HS-5 (cell line): ENCODE measurements at places on chromosomes 12 and 14.

- DNase-seq: no peak
Measured at GRCh38 chr12:104502217-104502616, 45.5 kb downstream of the CHST11 start.

GRCh38 chr12:115528466-115528865, 749.0 kb downstream of the MED13L start:
- DNase-seq: no peak

- no peak for DNase-seq
Measured at GRCh38 chr14:96723946-96724345, 73.2 kb upstream of the VRK1 start.

DNA sequence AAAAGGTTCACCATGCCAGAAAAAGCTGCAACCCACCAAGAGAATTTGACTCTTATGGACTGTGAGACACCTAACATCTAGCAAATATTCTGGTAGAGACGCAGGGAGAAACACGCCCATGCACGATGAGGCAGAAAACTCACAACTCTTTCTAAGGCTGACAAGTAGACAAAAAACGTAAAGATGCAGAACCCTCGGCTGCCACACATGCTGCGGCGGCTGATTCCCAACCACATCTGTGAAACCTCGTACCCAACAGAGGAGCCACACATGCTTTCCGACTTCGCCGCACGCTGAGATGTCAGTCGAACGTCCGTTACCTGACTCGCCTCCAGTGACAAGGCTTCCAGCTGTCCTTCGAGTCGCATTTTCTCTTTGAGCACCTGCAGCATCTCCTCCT, 21.8 kb downstream of the GOLGA3 start:
- DNase-seq: no peak

DNA sequence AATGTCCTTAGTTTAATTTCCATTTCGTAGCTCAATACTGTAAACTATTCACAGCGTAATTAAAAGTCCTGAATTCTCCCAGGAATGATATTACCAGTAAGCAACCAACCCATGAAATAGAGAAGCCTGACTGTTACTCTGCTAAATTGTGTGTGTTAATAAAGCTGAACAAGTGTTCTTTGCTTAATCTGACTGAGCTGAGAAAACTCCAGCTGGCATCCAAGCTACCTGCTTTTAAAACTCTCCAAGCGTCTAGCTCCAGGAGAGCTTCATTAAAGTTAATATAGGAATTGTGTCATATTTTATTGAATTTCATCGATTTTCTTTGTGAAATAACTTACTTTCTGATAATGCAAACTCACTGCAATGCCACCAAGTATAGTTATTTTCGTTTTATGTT, 524.4 kb downstream of the SLC16A7 start:
- DNase-seq: no peak

DNA sequence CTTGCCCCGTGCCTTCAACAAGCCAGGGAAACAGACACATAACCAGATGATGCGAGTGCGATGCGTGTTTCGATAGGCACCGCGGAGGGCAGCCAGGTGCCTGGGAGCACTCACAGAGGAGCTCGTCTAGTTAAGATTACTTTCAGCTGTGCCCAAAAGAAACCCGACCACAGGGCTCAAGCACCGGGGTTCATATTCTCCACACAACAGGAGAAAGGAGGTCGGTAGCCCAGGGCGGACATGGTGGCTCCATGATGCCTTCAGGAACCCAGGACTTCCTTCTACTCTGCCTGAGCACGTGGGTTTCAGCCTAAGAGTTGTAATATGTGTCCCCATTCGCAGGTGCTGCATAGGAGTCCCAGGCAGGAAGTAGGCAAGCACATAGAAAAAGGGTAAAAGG, 53.7 kb upstream of the DDX11 start:
- DNase-seq: no peak

DNA sequence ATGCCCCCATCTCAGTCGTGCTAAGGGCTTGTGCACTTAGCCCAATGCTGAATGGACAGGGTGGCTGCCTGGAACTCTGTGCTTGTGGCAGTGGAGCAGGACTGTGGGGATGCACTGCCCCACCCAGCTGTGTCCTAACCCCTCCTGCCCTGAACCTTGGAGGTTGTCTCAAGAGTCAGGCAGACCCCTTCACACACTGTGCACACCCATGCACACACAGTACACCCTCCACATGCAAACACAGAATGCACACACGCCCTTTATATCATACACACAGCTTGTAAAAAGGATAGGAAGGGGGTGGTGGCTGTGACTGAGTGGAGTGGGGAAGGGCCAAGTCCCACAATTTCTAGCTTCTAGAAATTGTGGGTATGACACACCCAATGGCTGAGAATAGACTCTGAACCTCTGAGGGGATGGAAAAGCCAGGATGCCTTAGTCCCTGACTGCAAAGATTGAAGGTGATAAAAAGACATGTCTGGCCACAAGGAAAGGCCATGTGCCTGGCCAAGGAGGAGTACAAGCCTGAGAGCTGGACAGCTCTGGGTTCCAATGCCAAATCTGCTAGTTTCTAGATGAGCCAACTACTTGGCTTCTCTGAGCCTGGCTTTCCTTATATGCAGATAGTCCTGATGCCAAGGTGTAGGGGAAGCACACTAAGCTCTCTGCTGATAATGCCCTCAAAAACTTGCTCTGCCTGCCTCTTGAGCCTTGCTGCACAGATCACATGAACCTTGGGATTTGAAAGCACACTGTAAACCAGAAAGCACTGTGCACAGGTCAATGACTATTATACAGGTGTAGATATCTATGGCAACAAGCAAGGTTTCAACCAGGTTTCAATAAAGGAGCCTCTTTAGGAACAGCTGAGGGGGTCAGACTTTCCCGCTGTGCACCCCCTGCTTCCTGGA, 8.4 kb downstream of the KRT8 start:
- DNase-seq: no peak

DNA sequence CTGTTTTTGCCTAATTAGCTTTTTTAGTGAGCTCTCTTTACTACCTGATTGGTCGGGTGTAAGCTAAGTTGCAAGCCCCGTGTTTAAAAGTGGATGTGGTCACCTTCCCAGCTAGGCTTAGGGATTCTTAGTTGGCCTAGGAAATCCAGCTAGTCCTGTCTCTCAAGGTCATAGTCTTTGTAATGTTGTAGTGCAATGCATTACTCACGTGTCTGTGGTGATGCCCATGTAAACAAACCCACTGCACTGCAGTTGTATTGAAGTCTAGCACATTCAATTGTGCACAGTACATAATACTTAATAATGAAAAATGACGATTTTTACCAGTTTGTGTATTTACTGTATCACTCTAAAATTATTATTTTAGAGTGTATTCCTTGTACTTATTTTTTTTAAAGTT, 335.5 kb downstream of the NUAK1 start:
- no peak for DNase-seq

GRCh38 chr12:96244826-96245225, 50.7 kb downstream of the ELK3 start:
- no peak for DNase-seq

DNA sequence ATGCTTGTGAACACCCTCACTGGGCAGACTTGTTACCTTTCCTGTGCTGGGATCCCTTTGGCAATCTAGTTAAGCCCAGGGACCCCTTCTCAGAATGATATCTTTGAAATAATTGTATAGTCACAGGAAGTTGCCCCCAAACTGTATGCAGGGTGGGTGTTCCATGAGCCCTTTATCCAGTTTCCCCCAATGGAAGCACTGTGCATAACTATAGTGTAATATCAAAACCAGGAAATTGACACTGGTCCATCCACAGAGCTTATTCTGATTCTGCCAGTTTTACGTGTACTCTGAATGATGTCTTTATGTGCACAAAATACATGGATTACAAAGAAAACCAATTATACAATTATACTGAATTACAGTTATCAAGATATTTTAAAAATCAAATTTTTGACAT, 24.2 kb downstream of the NGB start:
- no peak for DNase-seq

DNA sequence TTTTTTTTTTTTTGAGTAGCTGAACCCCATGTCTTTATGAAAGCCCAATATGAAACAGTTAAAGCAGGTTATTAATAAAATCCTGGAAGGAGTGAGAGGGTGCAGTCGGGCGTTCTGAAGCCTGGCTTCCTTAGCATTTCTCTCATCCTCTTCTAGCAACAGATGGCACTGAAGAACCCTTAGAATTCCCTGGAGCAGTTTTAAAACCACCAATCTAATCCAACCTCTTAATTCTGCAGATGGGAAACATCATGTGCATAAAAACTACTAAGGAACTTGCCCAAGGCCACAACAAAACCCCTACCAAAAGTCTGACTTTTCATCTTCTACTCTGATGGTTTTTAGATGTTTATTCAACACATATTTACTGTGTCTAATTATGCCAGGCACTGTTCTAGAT, 25.2 kb downstream of the PRDM4 start:
- no peak for DNase-seq

DNA sequence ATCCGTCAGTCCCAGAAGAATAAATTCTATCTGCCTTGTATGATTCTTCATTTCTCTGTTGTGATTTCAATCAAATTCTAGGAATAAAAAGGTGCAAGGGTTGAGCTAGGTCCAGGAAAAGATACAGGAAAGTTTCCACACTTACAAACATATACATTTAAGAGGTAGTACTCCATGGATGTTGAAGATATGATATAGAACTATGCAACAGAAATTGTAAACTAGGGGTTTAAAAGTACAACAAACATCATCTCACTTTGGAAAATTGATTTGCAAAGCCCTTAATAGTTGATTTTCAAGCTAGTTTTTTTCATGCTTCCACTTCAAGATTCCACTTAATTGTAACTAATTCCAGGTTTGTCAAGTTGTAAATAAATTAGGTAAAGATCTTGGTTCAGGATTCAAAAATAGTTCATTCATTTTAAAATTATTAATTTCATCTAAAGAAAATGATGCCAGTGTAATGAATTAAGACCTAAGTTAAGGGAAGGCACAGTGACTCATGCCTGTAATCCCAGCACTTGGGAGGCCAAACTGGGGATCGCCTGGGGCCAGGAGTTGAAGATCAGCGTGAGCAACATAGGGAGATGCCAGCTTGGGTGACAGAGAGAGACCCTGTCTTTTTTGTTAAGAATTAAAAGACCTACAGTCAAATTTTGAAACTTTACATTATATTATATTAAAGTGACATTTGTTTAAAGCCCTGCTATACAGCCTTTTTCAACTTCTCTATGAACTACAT, at the start of gene OR6C70:
TSS of gene OR6C70 (minus strand) at position 51 of the 742 bp plus-strand sequence. CDS start at position 51, 0 bp downstream.
- no peak for DNase-seq
